NK-92 treated with Interleukin-12 subunit alpha and Interleukin-12 subunit beta, amount 100 ng/mL, for 24 hours (cell line): ENCODE measurements at places on chromosomes 1 and 21.

DNA sequence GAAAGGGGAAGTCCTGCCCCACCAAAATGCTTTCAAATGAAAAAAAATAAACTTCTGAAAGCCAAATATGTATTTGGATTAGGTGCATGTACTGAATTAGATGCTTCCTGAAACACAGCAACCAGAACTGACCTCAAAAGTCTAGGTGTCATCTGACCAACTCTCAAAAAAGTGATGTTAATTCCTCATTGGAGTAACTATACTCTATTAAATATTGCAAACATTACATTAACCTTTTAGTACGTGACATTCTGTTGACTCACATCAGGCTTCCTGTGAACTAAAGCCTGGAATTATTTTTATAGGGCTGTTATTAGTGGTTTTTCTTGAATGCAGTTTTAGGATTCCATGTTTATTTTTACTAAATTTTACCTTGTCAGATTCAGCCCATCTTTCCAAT is 73.5 kb downstream of the ASTN1 start:
- DNase-seq, result no peak

DNA sequence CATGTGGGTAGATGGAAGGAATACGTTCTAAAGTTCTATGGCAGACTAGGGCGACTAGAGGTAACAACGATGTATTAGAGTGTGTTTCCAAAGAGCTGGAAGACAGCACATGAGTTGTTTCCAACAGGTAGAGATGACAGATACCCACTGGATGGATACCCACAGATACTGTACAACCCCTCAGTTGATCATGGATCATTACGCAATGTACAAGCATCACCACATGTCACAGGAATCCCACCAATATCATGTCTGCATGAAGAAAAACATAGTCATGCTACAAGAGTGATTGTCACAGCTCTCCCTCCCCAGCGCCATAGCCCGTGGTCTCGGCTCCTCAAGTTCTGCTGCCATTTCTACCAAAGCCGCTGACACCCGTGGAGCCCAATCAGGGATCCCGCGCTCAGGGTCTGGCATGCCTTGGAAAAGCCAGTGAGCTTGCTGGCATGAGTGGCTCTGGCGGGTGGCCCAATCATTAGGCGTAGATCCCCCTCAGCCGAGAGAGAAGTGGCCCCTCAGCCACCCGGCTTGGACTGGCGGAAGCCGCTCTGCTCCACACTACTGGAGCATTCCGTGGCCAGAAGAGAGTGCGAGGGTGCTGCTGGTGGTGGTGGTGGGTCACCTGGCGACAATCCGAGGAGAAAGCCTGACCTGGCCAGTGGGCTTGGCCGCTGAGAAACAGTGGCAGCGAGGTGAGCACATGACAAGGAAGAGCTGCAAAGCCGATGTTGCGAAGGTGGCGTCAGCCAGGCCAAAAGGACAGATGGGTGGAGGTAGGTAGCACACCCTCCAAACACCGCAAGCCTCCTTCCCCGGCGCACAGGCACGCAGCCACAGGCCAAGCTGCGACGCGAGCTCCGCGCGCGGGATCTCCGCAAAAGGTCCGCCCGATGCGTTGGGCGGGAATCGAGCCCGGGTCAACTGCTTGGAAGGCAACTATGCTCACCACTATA is 65.7 kb upstream of the FCGR2A start:
- no peak for DNase-seq

DNA sequence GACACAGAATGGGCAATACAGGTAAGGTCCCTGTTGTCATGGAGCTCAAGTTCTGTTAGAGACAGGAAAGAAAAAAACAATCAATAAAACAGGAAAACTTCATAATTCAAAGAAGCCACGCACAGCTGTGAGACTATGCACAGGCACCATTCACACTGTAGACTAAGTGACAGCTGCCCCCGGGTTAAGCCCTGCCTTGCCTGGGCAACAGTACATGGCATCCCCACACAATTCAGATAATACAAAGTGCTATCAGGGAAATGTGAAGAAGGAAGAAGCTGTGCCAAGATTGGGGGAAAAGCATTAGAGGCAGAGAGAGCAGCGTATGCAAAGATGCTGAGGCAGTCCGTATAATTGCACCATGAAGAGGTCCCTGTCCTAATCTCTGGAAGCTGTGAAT is 9.0 kb upstream of the KCNE2 start:
- no peak for DNase-seq

GRCh38 chr1:82799261-82799660 is 998.5 kb downstream of the ADGRL2 start:
- no peak for DNase-seq

- no peak for DNase-seq
Measured at GRCh38 chr1:181205901-181206300, 117.4 kb downstream of the IER5 start.
